ENCODE measurements at places on chromosomes 4 and X.

GRCh38 chrX:13090339-13091110 lies 46.1 kb upstream of the FAM9C start:
- DNase-seq = no peak

DNA sequence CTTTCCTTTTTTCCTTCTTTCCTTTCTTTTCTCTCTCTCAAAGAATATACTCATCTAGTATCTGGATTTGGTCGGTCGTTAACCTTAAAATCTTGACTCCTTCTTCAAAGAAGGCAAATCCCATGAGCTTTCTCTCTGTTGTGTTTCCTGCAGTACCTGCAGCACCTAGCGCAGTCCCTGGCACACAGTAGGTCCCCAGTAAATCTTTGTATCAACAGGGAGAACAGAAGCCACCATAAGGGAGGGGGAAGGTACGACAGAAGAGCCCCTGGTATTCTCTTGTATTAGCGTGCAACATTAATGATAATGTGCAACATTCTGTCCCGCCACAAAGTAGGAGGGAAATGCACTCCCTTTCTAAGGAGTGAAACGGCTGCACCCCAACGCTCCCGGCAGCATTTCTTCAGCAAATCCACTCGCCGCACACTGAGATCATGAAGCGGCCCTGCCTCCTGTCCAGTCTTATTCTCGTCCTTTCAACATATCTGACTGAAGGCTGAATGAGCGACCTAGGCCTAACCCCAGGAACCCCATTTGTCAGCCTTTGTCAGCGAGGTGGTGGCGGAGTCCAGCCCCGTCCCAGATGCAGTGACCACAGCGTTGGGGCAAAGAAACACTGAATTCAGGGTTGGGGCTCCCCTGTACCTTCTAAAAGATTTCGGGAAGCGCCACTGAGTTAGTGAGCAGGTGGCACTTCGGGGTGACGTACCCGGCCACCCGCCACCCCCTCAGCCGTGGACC lies 133.7 kb downstream of the AMELX start:
- DNase-seq = no peak

DNA sequence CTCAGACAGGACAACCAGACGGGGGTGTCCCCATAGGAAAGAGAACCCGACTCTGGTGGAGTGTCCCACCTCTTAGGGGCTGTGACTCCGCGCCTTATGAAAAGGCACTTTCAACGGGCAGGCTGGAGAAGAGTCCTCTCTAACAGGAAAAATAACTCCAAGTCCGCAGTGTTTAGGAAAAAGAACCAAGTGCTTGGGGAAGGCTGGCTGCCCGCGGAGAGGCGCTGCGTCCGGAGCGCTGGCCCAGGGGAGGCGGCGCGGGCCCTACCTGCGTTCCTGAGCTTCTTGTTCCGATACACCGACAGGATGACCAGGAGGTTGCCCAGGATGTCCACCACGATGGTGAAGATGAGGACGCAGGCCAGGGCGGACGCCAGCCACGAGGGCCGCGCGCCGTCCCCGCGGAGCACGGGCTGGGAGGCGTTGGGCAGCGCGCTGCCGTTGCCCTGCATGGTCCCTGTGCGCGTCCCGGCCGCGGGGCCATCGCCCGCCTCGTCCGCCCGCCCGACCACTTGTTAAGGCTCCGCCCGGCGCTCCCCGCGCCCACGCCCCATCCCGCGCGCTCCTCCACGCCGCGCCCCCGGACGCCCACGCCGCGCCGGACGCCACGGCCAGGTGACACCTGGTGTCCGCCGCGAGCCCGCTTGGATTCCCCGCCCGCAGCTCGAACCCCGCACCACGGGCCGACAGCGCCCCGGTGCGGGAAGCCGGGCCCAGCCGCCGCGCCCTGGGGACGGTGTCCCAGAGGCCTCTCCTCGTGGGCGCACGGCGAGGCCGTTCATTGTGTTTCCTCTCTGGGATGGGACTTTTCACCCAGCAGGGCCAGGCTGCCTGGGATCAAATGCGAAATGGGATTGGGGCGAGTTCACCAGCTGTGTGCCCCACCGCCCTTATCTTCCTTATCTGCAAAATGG lies at the start of gene MTNR1A:
Gene MTNR1A, minus strand, starts transcription at position 654 of the 914 bp plus-strand sequence. Its CDS starts 202 bp downstream, at position 452.
- no peak for DNase-seq

DNA sequence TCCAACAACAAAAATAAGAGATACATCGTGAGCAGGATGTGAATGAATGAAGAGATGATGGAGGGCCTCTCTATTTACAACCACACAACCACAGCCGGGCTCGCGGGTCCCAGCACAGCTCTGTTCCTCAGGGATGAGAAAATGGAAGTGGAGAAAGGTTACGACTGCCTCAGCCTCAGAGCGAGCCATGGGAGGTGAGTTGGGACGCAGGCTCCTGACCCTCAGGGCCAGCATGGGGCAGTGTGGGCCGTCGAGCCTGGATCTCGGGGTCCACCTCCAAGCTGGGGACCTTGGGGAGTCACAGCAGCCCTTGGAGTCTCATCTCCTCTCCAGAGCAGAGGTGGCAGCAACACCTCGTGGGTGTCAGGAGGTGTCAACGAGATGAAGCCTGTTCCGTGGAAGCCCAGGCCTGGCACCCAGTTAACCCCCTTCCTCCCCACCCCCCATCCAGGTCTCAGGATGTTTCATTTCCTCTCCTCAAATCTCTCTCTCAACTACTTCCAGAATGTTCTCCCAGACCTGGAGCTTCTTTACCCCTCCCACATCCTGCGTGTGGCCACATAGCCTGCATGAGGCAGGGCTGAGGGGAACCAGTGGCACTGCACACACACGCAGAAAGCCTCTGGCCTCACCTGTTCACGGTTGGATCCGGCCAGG lies 25.9 kb downstream of the C4orf50 start:
- DNase-seq = no peak

- no peak for DNase-seq
These were observed 14.5 kb upstream of the KDM5C start for GRCh38 chrX:53239474-53239873.

GRCh38 chr4:53863158-53863557 lies 201.2 kb downstream of the CHIC2 start:
- no peak for DNase-seq

GRCh38 chr4:187449702-187450101 lies 545.9 kb upstream of the ZFP42 start:
- DNase-seq = no peak

- no peak for DNase-seq
These were observed 16.3 kb downstream of the PDS5A start for GRCh38 chr4:39961311-39961877.

DNA sequence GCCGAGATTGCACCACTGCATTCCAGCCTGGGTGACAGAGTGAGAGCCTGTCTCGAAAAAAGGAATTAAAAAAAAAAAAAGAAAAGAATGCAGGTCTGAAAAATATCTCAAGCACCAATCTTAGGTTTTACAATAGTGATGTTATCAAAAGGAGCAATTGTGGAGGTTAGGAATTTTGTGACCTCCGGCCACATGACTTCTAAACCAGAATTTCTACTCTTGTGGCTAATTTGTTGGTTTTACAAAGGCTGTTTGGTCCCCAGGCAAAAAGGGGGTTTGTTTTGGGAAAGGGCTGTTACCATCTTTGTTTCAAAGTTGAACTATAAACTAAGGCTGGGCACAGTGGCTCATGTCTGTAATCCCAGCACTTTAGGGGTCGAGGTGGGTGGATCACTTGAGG lies 15.4 kb upstream of the ZNF41 start:
- no peak for DNase-seq

GRCh38 chr4:183588169-183588675 lies 70.8 kb downstream of the RWDD4 start:
- no peak for DNase-seq

DNA sequence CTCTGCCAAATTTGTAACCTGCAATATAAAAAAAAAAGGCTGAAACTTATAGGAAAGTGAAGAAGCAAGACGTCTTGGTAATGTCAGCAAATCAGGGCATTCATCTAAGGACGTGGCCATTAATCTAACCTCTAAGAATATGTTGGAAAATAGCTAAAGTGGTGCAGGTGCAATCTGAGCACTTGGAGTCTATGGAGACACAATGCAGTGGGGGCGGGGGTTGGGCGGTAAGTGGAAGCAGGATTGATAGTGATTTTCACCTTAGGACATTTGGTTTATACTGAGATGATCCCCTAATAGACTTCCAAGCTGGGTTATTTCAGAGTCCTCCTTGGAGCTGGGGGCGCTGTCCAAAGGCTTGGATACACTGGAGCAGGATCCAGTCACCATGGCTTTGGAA lies 283.4 kb downstream of the EPHA5 start:
- DNase-seq = no peak

DNA sequence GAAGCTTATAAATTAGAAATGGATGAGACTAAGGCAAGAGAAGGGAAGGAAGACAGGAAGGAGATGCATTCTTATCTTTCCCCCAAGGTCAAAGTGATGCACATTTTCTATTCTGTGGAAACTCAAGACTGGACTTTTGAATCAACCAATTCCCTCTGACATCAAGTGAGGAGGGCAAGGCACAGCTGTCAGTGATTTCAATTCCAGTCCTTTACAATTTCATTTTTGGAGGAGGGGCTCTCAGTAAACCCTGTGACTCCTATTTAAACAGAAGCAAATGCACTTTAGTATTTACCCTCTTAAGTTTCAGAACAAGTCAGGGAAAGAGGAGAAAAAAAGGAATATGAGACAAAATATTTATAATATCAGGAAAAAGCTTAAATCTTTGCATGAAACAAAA lies 134.0 kb downstream of the MGST2 start:
- no peak for DNase-seq

DNA sequence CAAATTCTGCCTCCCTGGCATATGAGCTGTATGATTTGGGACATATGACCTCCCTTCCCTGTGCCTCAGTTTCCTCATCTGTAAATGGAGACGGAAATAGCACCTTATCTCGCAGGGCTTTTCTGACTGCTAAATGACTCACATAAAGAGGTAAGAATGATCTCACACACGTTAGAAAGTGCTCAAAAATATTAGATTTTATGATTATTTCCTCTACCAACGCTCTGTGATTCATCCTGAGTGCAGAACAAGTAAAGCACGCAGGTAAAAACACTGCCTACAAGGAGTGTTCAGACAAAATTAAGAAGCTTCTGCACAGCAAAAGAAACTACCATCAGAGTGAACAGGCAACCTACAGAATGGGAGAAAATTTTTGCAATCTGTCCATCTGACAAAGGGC lies 21.1 kb downstream of the ACSL1 start:
- no peak for DNase-seq

GRCh38 chr4:958696-959337 lies 14.6 kb downstream of the DGKQ start:
- no peak for DNase-seq

- DNase-seq = no peak
These were observed 345.3 kb upstream of the BMP3 start for GRCh38 chr4:80685214-80685613.

GRCh38 chrX:39398963-39399261 lies 597.7 kb downstream of the MID1IP1 start:
- no peak for DNase-seq

DNA sequence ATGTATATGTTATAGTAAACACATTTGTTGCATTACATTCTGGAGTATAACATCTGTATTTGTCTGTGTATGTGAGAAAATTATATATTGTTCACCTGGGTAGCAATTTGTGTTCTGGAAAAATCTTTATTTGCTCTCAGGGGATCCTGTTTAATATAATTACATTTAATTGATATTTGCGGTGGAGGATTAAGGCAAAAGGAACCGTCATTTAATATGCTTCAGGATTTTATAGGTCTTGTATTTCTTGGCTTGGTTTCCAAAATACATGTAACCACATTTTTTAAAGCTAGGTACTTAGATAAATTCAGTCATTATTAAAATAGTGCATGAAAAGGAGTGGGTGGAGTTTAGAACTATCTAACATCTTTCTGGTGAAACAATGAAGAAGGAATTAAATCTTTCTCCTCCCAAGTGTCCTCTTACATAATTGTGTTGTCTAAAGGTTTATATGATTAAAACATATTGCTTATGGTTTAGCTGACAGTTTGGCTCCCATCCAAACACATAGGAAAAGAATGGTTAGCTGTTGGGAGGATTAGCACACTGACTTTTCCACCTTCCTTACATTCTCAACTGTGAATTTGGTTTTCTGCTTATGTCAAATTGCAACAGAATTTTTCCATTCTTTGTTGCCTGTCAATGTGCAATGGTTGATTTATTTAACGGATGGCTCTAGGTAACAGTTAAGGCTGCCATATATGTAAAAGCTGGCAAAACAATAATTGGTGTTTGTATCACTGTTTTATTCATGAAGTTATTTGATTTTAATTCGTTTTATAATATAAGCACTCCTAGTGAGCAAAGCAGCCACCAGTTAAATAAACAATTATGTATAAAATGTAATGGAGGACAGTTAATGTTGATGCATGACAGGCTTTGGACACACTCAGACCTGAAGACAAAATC lies 250.8 kb upstream of the SFRP2 start:
- DNase-seq = no peak

- DNase-seq = no peak
These were observed 7.4 kb upstream of the TBC1D25 start for GRCh38 chrX:48532161-48532560.

DNA sequence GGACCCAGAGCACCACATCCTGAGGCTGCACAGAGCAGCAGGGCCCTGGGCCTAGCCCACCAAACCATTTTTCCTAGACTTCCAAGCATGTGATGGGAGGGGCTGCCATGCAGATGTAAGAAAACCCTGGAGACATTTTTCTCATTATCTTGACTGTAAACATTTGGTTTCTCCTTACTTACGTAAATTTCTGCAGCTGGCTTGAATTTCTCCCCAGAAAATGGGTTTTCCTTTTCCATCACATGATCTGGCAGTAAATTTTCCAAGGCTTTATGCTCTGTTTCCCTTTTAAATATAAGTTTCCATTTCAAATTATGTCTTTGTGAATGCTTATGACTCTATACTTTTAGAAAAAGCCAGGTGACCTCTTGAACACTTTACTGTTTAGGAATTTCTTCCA lies 945.9 kb upstream of the NDST4 start:
- no peak for DNase-seq

DNA sequence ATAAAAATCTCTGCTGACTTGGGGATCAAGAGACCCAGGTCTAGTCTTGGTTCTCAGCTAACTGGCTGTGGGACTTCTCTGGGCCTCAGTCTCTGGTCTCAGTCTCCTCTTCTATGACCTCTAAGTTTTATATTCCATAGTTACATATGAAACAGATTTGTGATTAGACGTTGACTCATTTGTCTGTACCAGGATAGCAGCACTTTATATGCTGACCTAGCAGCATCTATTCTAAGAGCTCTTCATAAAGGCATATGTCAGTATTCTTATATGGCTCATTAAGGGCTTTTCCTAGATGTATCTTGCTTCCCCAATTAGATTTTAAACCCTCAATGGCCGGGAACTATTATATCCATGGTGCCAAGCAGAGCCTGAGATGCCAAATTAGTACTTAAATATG lies 12.7 kb downstream of the GRPR start:
- DNase-seq = no peak

- no peak for DNase-seq
These were observed 178.5 kb downstream of the PACRGL start for GRCh38 chr4:20878806-20879205.

DNA sequence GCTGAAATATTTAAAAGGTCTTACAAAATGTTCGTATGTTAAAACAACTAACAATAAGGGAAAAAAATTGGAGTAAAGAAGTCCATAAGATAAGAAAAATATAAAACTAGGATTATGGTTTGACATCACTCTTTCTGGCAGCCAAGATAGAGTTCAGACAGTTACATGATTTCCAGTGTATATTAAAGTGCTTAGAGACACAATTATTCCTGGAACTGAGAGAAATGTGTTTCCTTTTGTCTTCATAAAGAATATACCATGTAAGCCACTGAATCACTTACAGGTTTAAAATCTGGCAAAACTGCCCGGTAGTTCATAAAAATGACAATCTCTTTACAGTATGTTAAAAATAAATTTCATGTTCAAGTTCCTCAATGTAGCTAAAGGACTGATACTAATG lies 538.7 kb upstream of the ATOH1 start:
- no peak for DNase-seq
